Glutamatergic neuron (in vitro differentiated cells): ENCODE measurements at places on chromosomes 7 and 10. TPM values are rescaled to one million over a fixed set of nuclear protein-coding genes. Genes with fewer than 3 reads are reported as not detected.

- no peak for DNase-seq
Observed at GRCh38 chr10:7547206-7547605, 119.6 kb downstream of the ITIH5 start.

DOCK4 gene
- total RNA-seq: 60.3 TPM

DNA sequence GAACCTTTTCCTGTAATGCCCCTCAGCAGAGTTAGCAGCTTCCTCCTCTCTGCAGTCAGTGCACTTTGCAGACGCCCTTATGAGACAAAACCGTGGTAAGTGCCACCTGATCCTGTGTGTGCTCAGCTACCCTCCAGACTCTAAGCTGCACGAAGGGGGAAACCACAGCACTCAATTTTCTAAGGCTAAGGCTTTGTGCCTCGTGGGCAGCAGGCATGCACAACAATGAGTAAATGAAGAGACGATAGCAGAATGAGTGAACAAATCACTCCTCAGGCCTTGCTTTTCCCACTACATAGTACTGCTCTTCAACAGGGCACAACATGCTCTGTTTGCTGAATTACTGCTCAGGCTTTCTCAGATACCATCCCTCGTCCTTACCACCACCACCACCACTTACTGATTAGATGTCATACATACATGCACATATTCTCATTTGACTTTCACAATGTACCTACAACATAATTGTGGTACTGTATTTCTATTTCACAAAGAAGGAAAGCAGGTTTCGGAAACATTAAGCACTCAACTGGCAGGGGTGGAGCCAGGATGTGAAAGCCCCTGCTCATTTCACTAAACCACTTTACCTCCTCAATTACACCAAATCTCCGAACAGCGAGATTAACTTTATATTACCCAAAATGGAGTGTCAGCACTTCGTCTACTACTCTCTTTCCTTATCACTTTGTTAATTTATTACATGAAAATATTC is 85.4 kb downstream of the ICA1 start:
- no peak for DNase-seq

AFAP1L2 gene
- total RNA-seq: 1.9 TPM

GRCh38 chr10:44466236-44466635 is 81.3 kb upstream of the CXCL12 start:
- DNase-seq: no peak

SLC16A12 gene
- total RNA-seq: not detected

GRCh38 chr7:95545007-95545615 is 51.2 kb downstream of the PDK4 start:
- no peak for DNase-seq

SPDYE1 gene
- total RNA-seq: not detected

DNA sequence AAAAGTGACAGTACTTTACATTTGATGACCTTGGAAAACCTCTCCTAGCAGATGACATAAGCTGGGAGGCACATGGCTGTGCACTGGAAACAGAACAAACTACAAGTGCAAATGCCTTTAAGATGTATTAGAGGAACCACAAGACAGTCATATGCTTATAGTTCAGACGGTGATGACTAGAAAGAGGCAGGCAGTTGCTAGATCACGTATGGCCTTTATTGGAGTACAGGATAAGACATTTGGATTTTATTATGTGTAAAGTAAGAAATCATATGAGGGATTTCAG is 290.0 kb downstream of the SORCS1 start:
- no peak for DNase-seq

DNA sequence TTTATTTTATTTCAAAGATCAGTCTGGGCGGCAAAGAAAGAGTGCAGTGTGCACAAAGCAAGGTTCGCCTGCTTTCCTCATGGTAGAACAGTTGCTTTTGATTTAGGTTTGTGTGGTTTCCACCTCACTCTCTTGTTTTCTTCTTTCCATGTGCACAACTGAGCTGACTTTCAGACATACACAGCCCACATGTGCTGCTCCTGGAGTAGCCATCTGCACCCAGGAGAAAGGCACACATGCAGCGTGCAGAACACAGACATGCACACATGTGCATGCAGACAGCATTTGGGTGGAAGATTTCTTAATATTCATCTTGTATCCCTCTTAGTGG is 302.1 kb downstream of the FZD1 start:
- DNase-seq: peak; percentile 31

GRCh38 chr7:101114492-101114891 is 12.4 kb upstream of the SERPINE1 start:
- DNase-seq: no peak

GRCh38 chr7:2923886-2924574 is 79.9 kb upstream of the GNA12 start:
- no peak for DNase-seq

- DNase-seq: no peak
Observed at GRCh38 chr7:14271441-14271840, 282.0 kb upstream of the ETV1 start.

SHTN1 gene
- total RNA-seq: 54.8 TPM

DNA sequence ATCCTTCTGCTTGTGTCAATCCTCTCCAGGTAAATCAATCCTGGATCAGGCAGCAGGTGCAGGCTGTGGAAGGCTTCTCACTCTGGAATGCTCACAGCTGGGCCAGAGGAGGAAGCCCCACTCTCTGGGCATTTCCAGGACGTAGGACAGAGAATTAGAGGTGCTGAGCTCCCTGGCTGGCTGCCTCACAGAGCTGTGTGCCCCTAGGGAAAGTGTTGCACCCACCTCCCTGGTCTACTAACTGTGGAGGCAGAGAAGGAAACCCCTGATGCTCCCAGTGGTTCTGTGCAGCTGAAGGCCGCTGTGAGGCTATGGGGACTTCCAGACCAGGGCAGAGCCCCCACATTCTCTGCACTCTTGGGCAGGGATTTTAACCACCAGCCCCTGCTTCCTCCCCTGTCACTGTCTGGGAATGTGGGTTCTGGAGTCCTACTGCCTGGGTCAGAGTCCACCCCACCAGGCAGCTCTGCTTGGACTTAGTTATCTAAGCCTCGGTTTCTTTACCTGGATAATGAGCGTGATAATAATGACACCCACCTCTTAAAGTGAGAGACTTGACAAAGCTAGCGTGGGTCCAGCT is 73.5 kb upstream of the EEPD1 start:
- no peak for DNase-seq

DNA sequence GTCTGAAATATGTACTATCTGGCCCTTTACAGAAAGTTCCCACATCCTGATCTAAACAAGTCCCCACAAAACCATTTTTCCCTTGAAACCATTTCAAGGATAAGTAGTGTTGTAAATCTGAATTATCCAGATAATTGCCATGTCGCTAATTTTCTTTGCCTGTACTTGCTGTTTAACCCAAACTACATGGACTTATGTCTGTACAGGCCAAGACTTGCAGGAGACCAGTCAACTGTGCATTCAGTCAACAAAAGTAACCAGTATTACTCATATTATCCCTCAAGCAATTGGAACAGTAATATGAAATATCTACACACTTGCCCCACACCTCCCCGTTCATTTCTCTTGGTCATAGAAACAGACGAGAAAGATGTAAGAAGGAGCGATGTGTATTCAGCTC is 347.8 kb upstream of the NFE2L3 start:
- DNase-seq: no peak

NOLC1 gene
- 59.5 TPM for total RNA-seq

- no peak for DNase-seq
Observed at GRCh38 chr10:120632942-120633341, 175.9 kb downstream of the PLPP4 start.

- no peak for DNase-seq
Observed at GRCh38 chr10:23040002-23040401, 55.4 kb upstream of the MSRB2 start.

- no peak for DNase-seq
Observed at GRCh38 chr7:78585980-78586379, 787.4 kb downstream of the PHTF2 start.

TMEM213 gene
- not detected for total RNA-seq

DNA sequence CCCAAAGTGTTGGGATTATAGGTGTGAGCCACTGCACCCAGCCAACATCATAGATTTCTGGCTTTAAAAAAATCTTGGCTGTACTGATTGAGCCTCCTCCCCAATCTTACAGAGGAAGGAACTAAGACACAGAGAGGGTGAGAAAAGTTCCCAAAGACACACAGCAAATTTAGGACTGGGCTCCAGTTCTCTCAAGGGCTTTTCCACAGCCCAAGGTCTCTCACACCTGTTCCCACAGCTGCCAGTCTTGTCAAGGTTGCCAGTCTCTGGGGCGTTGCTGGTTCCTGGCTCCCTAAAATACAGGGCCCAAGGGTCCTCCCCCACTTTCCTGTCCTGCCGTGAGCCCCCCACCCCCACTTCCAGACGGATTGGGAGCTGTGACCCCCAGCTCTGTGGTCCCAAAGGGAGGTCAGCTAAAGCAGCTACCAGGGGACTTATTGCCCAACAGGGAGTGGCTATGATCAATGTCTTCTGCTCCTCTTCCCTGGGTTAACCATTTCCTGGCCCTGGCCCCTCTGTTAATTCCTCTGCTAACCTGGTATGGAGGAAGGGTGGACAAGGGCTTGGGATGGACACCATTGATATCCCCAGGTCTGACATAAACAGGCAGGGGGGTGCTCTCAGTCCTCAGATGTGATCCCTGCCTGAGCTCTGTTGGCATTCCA is 3.1 kb upstream of the ZAN start:
- no peak for DNase-seq

CALML5 gene
- not detected for total RNA-seq

- no peak for DNase-seq
Observed at GRCh38 chr10:72257051-72257892, 16.5 kb upstream of the DDIT4 start.

DNA sequence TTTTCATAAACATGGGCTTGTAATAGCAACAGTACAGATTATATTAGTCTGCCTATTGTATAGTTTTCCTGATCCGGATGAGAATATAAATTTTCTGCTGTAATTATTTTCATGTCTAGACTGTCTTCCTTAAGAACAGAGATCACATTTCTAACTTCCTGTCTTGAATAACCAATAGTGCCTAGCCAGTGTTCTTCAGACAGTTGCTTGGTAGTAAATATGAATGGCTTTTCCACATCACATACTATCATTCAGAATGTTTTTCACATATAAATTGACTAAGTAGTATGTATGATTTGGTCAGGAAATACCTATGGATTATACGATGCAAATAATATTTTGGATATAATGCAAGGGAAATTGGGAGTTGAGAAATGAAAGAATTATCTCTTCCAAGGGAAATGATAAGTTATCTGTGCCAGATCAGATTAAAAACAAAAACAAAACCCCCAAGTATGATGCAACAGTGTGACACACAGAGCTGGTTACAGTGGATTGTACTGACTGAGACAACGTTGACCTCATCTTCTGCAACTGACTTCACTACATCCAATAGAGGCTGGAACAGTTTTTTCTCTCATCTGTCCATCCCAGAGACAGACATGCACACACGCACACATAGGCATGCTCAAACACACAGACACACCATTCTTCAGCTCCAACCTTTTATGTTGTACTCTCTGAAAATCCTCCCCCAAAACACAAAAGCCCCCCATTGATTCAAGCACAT is 16.4 kb downstream of the ITGA8 start:
- no peak for DNase-seq
